ENCODE measurements at places on chromosomes 1 and 21.

DNA sequence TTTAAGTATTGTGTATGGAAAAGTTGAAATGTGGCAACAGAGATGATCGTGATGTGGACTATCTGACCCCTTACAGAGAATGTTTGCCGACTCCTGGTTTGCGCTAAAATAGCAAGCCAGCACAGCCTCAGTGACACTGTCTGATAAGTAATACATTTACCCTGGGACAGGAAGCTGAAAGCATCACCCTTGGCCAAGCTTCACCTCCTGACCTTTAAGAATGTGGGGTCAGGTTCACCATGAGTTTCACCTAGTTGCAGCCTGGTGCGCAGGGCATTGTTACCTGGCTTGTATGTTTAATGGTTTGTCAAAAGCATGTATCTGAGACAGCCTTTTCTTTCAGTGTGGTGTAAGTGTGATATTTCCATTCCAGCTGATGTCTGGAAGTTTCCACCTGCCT lies 29.2 kb downstream of the TRAF5 start:
- DNase-seq, result no peak

- no peak for DNase-seq
Measured at GRCh38 chr1:230292689-230293389, 133.3 kb downstream of the PGBD5 start.

- DNase-seq, result no peak
Measured at GRCh38 chr1:100747771-100748170, 28.2 kb downstream of the VCAM1 start.

DNA sequence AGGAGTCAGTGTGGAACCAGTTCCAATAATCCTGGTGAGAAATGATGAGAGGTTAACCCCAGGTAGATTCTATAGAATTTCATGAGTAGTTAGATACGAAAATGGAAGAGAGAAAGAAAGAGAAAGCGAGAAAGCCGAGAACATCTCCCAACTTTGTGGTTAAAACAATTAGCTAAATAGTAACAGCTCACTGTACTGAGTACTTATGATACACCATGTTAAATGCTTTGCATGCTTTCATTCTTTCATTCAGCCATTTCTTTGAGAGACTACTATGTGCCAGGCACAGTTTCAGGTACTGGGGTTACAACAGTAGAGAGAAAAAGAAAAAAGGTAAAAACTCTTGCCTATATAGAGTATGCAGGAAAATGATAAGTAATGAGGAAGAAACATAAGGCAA lies 109.7 kb upstream of the SYT6 start:
- DNase-seq, result no peak

- DNase-seq, result no peak
Measured at GRCh38 chr21:33240404-33240803, 10.7 kb downstream of the IFNAR2 start.

DNA sequence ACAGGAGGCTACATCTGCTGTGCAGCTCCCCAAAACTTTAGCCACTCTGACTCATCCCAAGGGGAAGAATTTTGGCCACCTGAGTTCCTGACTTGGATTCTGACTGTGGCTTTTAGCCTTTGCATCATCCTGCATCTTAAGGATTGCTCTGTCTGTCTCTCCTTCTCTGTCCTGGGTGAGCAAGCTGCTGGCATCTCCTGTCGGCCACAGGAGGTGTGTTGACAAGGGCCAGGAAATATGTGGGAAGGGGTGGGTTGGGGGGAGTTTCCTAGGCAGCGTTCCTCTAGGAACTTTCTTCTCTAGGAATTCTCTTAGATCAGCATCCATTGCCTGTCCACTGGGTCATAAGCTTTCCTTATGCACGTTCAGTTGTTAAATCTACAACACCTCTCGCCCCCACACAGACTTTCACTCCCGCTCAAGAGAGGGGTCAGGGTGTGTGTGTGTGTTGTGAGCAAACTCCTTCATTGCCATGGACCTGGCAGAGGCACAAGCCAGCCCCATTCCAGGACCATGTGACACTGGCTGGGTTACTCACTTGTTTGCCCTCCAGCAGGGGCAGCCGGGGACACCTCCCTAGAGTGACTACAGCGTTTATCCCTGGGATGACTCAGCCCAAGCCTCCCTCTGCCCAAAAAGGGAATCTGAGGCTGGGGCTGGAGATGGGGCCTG lies 145.0 kb upstream of the DUSP10 start:
- DNase-seq, result no peak

DNA sequence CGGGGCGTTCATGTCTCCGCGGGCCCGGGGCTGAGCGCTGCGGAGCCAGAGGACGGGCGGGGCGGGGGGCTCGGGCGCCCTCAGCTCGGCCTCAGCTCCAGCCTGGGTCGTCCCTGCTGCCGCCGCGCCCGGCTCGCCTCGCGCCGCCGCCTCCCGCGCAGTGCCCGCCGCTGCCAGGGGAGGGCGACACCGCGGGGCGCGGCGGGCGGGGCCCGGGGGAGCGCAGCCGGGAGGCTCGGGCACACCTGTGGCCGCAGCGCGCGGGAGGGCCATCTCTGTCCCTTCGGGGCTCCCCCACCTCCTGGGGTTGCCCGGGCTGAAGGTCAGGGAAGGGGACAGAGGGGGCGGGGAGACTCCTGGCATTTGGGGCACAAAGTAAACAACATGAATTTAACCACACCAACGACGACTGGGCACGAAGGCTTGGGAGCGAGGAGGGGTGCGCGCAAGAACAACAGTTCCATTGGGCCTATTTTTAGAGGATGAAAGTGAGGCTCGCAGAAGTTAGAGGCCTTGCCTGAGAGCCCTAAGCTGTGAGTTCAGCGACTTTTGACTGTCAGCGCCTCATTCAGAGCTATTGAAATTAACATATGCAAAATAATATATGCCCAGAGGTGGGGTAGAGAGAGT lies at the start of gene FAM131C:
FAM131C (minus strand) TSS at position 162 of the 630 bp plus-strand sequence. CDS start 209 bp downstream, outside the sequence.
- DNase-seq, result no peak

- DNase-seq, result no peak
Measured at GRCh38 chr21:42865776-42866160, 13.6 kb downstream of the WDR4 start.

DNA sequence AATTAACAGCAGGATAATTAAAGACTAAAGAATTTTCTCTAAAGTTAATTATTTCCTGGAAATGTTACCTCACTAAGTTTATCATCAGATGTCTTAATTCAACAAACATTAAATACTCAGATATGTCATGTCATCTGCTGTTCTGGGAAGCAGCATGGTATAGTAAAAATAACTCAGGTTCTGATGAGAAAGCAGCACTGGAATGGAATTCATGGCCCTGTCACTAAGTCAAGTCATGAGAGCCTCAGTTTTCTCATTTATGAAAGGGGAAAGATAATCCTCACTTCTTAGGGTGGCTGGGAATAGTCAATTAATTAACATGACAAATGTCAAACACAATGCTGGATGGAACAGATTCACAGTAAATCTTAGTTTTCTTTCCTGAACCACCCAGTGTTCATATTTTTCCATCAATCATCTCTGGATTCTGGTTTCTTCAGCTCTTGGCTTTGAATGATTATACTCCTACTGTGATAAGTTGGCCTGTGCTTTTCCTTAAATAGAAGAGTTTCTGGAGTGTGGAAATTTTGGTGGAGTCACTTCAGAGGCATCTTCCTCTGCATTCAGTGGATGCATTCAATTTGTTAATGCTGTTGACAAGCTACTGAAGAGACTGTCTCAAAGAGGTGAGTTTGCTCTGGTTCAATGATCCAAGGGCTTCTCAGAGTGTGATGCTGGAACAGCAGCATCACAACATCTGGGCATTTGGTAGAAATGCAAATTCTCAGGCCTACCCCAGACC lies 319.4 kb downstream of the KCNH1 start:
- DNase-seq, result no peak

- DNase-seq, result no peak
Measured at GRCh38 chr21:44363278-44363677, 9.9 kb downstream of the TRPM2 start.

DNA sequence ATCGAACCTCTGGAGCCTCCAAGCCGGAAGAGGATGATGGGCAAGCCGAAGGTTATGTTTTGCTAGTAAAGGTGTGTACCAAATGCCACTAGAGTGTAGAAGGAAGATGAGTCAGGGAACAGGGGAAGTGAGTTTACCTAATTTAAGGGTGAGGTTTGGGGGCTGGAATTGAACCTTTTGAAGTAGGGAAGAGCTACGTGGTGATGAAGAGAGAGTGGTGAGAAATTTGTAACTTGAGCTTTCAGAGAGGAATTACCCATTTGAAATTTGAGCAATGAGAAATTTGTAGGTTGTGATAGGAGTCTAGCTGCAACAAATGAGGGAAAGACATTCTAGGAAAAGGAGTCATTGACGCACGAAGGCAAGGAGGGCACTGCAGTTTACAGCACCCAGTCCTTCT lies 70.0 kb upstream of the TENT5C start:
- no peak for DNase-seq

DNA sequence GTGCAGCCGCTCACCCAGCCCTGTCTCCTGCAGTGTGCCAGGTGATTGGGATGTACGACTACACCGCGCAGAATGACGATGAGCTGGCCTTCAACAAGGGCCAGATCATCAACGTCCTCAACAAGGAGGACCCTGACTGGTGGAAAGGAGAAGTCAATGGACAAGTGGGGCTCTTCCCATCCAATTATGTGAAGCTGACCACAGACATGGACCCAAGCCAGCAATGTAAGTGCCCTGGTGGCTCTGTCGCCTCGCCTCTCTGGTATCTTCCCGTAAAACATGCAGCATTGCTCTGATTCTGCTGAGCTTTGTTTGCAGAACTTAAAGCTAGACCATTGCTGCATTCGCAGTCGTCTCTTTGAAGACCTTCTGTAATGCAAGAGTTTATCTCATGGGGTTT lies 79.2 kb downstream of the ATP5PO start:
- DNase-seq, result no peak

GRCh38 chr21:38852278-38852677 lies 46.5 kb downstream of the ETS2 start:
- no peak for DNase-seq

GRCh38 chr1:202857136-202857610 lies 31.8 kb downstream of the RABIF start:
- DNase-seq, result no peak

- DNase-seq, result no peak
Measured at GRCh38 chr1:90768098-90768497, 51.0 kb upstream of the BARHL2 start.
